Left cardiac atrium (tissue), 4 donors: ENCODE measurements at places on chromosomes 6 and 20. TPM values are rescaled to one million over a fixed set of nuclear protein-coding genes. Genes with fewer than 3 reads are reported as not detected.

The CDH4 gene
- 0.08 TPM for total RNA-seq

The RSPH3 gene
- total RNA-seq = 9.1 TPM

The FERMT1 gene
- total RNA-seq = 1.5 TPM

The MYMX gene
- total RNA-seq = 2.4 TPM

The GSTA3 gene
- total RNA-seq = not detected

The C20orf202 gene
- total RNA-seq = not detected

The PI16 gene
- total RNA-seq = 28.2 TPM

The GNRH2 gene
- not detected for total RNA-seq

The PTPRT gene
- total RNA-seq = 0.27 TPM

The PI3 gene
- not detected for total RNA-seq

The PRDM1 gene
- 2.3 TPM for total RNA-seq

The TASP1 gene
- total RNA-seq = 5.7 TPM

The TFAP2B gene
- total RNA-seq = not detected

The RIPOR3 gene
- 3.3 TPM for total RNA-seq

The HDGFL1 gene
- not detected for total RNA-seq

The ERVFRD-1 gene
- not detected for total RNA-seq

The FAM83C gene
- total RNA-seq = not detected

The TINAG gene
- 0.12 TPM for total RNA-seq

The CHRNA4 gene
- total RNA-seq = 0.31 TPM

The DLK2 gene
- total RNA-seq = 0.68 TPM

The TSPO2 gene
- total RNA-seq = not detected

The HSD17B8 gene
- total RNA-seq = 14.3 TPM

The GPX5 gene
- not detected for total RNA-seq

The MATN4 gene
- total RNA-seq = not detected

The ENPP1 gene
- 6.9 TPM for total RNA-seq

The FOXF2 gene
- total RNA-seq = 0.29 TPM

The DOK5 gene
- total RNA-seq = 10.9 TPM

The CRIP3 gene
- 1.5 TPM for total RNA-seq

The PROKR2 gene
- total RNA-seq = not detected

The C20orf204 gene
- total RNA-seq = 1.0 TPM
